Left ventricle myocardium inferior (tissue), 1 donor: ENCODE measurements at places on chromosomes 12 and 14.

DNA sequence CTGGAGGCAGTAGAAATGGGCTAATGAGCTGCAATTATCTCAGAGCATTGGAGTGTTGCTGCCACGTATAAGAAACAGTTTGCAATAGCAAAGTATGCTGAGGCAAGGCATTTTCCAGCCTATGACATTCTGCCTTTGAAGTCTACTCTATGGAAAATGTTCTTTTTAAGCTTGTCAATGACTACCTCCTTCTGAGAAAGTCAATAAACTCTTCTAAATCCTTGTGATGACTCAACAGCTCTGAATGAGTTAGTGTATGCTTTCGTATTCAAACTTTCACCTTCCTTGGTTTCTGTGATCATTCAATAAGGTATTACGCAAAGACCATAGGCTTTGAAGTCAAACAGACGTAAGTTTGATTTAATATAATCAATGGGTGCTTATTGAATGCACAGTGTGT lies 111.2 kb downstream of the CAPZA3 start:
- DNase-seq = no peak

DNA sequence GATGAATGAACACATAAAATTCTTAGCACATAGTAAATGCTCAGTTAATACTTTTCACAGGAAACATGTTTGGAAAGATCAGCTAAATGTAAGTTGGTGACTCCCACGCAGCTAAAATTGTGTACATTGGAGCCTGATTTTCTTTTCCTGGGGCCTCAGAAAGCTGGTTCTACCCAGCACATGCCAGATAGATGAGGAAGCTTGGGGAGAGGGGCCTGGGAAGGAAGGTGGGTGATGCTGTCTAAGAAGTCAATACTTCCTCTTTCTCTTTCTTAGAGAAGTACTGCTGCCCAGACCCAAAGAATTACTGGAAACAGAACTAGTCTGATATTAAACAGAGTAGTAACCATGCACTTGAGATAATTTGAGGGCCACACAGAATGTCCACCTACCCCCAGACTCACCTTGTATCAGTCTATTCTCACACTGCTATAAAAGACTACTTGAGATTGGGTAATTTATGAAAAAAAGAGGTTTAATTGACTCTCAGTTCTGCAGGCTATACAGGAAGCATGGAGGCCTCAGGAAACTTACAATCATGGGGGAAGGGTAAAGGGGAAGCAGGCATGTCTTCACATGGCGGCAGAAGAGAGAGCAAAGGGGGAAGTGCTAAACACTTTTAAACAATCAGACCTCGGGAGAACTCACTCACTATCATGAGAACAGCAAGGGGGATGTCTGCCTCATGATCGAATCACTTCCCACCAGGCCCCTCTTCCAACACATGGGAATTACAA lies 123.3 kb upstream of the MED13L start:
- no peak for DNase-seq

DNA sequence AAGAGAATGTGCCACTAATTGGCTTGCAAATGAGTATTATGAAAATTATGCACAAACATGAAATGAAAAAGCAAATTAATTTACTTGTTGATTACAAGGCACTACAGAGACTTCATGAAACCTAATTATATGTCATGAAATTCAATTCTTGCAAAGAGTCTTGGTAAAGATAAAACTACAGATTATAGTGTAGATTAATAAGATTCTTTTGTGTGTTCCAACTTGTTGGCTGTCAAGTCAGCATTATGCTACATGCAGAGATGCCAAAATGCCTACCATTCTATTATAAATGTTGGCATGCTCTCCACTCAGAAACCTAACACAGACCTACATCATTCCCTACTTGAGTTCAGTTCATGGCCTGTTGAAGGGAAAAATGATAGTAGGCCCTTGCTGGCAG lies 97.2 kb upstream of the KITLG start:
- no peak for DNase-seq

- no peak for DNase-seq
Measured at GRCh38 chr14:75673345-75674035, 12.4 kb downstream of the TTLL5 start.

GRCh38 chr12:57536597-57536942 lies 10.4 kb downstream of the DCTN2 start:
- no peak for DNase-seq

GRCh38 chr12:115946092-115946491 lies 331.4 kb downstream of the MED13L start:
- DNase-seq = no peak

- DNase-seq = no peak
Measured at GRCh38 chr14:27006570-27006969, 408.7 kb upstream of the NOVA1 start.

GRCh38 chr12:2640709-2641108 lies 154.1 kb upstream of the FKBP4 start:
- peak; percentile 40 for DNase-seq

- DNase-seq = no peak
Measured at GRCh38 chr12:20390846-20391245, 22.5 kb downstream of the PDE3A start.

GRCh38 chr12:122064025-122064777 lies 14.4 kb upstream of the MLXIP start:
- DNase-seq = peak; percentile 90

DNA sequence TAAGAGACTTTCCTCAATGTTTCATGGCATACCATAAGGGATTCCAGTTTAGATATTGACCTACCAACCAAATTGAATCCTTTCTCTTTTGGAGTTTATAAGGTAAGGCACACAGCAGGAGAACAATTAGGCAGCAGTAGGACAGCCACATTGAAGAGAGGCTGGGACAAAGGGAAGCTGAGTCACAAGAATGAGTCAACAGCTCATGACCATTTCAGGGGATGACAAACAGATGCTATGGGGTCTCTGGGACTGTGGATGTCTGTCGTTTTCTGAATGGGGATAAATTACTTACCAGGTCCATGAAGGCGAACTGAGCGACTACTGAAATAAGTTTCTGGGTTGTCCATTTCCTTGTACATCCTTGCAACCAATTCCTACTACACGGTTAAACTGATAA lies 48.6 kb upstream of the E2F7 start:
- no peak for DNase-seq

DNA sequence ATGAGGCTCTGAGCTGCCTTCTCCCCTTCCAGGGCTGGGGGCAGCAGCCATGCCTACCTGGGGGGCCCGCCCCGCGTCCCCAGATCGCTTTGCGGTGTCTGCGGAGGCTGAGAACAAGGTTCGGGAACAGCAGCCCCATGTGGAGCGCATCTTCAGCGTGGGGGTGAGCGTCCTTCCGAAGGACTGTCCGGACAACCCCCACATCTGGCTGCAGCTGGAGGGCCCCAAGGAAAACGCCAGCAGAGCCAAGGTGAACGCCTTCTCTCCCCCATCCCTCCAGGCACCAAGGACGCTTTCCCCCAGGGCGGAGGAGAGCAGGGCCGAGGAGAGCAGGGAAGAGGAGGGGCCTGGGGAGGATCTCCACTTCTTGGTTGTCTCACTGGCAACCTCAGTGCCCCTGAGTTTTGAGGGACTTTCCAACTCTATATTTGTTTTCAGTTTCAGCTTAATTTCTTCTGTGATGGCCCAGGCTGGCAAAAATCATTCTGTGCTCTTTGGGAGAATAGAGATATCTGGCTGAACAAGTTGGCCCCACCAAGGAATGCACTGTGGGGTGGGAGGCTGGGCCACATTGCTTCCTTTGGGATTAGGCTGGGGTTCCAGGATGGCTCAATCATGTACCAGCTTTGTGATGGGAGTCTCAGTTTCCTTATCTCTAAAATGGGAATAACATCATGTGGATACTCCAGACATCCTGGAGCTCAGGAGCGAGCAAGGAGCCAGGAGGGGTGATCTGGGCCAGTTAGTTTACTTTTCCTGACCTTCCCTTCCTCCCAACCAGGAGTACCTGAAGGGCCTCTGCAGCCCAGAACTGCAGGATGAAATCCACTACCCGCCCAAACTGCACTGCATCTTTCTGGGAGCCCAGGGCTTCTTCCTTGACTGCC lies 1.2 kb downstream of the KHNYN start:
- DNase-seq = no peak

DNA sequence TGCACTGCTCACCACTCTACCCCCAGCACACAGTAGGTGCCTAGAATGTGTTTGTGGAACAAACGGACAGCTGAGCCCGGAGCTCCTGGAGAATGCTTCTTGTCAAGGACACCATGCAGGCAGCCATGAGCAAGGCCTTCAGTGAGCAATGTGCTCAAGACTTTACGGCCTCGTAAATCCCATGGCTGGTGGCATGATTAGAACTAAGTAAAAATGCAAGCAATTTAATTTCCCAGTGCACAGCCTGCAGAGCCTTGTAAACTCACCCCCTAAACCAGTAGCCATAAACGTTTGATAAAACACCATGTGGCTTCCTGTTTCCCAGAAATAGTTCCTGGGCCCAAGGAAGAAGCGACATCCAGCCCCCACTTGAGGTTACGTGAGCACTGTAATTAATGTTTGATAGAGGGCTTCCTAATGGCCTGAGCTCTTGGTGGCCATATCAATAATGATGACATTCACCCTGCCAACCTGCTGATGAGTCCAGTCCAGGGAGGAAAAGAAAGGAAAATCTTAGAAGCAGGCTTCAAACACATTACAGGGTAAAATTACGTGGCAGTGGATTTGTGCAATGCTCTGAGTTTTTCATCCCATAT lies 36.4 kb upstream of the FICD start:
- DNase-seq = no peak

DNA sequence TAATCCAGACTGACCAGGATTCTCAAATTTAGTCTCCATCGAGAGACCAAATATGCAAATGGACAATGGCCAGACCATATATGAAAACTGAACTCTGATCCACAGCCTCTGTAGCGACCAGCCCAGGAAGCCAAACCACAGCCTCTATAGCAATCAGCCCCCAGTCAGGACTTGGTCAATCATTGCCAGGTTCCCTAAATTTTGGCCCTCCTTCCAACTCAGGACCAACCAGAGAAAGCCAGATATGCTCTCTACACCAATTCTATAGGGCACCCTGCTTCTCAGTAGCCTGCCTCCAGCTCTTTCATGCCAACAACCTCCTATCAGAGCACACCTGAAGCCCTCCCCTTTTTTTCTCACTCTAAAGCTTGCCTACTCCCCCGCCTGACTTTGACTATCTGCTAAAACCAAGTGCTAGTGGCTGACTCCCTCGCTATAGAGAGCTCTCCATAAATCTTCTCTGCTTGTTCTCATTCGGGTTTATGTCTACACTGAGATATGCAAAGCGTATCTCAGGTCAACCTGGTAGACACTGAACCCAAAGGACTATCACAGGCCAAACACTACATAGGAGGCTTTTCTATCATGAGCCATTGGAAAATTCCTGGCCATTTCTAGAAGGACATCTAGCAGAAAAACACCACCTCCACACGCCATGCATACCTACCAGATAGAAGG lies 110.5 kb upstream of the FUT8 start:
- DNase-seq = no peak

GRCh38 chr12:63977441-63977840 lies 132.9 kb downstream of the SRGAP1 start:
- no peak for DNase-seq

DNA sequence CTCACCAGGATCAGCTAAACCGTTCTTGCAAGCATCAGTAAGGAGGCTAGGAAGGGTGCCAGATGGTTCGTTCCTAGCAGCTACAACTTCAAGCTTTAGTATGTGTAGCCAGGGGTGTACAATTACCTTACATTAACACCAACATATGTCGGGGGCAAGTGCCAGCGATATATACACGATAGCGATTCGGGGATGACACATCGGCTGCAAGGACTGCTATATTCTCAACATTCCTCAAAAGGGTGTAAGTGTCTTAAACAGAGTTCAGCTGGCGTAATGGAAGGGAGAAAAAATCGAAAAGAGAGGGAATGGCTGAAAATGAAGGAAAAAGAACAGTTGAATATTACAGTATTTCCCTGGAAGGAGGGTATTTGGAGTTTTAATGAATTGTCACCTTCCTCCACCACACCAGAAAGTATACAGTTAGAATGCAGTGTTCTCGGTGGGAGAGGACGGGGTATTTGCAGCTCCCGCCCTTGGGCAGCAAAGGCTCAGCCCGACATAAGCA lies 545 bp downstream of the LIMA1 start:
- DNase-seq = no peak

- no peak for DNase-seq
Measured at GRCh38 chr14:36818246-36818645, 156.6 kb downstream of the PAX9 start.

- DNase-seq = no peak
Measured at GRCh38 chr12:95673576-95673975, 117.0 kb downstream of the NTN4 start.

DNA sequence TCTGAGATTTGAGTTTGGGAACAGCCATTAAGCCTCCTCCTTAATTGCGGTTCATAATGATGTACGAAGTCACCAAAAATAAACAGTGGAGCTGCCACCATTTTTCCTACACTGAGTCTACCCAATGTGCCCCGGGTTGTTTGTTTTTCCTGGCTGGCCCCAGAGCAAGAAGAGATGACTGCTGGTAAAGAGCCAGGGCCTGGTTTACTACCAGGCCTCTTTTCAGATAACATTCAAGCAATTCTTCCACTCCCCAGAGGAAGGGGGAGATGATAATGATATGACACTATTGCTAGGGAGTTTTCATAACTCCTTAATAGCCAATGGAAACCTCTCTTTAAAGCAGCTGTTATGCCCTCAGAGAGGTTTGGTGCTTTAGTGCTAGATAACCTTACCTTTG lies 42.3 kb downstream of the BRAP start:
- no peak for DNase-seq

DNA sequence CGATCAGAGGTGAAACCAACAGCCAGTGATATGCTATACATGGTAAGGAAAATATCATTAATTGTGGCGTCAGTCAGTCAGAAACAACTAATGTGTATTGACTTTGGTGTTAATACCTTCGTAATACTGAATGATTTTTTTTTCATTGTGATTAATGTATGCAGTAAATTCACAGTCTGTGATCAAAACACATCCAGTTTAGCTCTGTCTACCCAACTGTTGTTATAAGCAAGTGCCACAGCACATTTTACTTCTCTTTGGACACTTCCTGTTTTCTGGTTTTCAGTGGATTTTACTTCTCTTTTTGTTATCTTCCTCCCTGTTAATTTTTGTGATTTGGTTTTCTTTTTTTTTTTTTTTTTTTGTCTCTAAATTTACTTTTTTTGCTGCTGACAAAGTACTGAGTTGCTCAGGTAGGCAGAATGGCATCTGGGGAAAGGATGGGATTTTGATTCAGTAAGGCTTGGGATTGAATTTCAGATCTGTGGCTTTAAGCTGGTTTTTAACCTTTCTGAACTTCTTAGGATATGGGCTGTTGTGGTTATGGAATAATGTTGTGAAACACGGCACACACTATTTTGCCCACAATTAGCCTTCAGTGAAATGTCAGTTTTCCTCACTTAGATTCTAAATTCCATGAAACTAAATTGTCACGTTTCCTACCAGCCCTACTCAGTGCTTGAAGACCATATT lies 604 bp downstream of the GLIPR1 start:
- DNase-seq = no peak

DNA sequence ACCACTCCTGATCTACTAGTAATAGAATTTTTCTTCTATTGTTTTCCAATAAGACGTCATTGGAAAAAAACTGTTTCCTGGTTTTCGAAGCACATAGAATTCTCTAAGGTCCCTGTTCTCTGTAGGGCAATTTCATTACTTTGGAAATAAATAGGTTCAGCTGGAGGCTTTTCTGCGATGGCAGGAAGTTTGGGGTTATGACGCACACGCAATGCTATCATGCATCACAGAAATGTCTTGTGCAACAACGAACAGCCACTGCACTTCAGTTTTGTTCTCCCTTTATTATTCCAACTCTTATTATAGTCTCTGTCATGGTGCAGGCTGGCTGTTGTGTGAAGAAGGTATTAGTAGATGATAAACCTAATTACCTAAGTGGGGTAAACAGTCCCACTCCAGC lies 59.0 kb downstream of the KCNK10 start:
- DNase-seq = no peak

GRCh38 chr14:52106840-52107239 lies 38.0 kb upstream of the NID2 start:
- no peak for DNase-seq
